ENCODE measurements at places on chromosomes 1 and 21. TPM values are rescaled to one million over a fixed set of nuclear protein-coding genes. Genes with fewer than 3 reads are reported as not detected.

Gene ZNF648
- 0.51 TPM for total RNA-seq

Gene SFT2D2
- 40.3 TPM for total RNA-seq

Gene C2CD4D
- total RNA-seq: not detected

Gene CHIA
- total RNA-seq: not detected

Gene DMBX1
- total RNA-seq: not detected

Gene GRIK3
- total RNA-seq: 3.2 TPM

Measured in tongue (tissue), 3 donors.